ENCODE measurements at places on chromosomes 7 and 10.

DNA sequence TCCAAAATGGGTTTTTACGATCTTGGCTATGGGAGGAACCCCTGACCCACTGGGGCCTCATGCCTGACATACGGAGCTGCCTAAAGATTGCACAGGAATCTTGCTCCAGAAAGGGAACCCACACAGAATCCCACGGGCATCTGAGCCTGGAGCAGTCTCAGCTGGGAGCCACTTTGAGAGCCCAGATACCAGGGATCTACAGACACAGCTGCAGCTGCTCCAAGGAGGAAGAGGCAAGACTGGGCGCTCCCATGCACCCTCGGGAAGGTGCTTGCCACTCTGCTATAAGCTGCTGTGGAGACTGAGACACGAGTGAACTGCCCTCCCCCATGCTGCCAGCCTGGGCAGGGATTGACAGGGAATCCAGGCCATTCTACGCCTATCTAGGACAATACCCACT, 202.5 kb downstream of the REEP3 start:
- no peak for DNase-seq

GRCh38 chr10:69057951-69058297, 30.0 kb upstream of the SRGN start:
- no peak for DNase-seq

- no peak for DNase-seq
Observed at GRCh38 chr7:99092064-99092720, 51.7 kb downstream of the SMURF1 start.

GRCh38 chr10:78771808-78772455, 296.8 kb upstream of the ZMIZ1 start:
- no peak for DNase-seq

DNA sequence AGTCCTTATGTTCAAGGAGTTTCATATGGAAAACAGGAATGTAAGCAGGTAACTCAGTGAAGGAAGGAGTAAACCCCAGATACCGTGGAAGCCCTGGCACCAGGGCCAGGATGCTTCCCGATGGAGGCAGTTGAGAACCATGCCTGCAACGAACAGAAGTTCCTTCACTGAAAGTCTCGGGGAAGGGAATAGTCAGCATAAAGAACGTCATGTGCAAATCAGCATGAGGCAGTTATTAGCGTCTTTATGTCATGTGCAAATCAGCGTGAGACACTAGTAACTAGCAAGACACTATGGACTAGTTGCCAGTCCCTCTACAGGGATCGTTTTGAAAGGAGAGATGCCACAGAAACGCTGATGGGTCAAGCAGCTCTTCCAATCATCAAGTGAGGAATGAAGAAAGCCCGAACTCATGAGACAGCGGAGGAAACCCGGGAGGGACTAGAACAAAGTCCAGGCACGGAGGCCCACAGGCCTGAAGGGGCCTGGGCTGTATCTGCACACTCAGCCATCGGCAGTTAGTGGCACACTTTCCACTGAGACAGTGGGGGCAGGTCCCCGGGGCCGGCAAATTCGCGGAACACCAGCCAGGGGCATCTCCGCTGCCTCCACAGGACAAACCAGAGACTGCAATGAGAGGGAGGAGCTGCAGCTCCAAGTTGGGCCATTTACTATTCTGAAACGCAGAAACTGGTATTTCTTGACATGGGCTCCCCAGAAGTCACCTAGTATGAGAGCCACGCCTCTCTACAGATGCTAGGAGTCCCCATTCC, 109.6 kb downstream of the SFMBT2 start:
- DNase-seq, result no peak

DNA sequence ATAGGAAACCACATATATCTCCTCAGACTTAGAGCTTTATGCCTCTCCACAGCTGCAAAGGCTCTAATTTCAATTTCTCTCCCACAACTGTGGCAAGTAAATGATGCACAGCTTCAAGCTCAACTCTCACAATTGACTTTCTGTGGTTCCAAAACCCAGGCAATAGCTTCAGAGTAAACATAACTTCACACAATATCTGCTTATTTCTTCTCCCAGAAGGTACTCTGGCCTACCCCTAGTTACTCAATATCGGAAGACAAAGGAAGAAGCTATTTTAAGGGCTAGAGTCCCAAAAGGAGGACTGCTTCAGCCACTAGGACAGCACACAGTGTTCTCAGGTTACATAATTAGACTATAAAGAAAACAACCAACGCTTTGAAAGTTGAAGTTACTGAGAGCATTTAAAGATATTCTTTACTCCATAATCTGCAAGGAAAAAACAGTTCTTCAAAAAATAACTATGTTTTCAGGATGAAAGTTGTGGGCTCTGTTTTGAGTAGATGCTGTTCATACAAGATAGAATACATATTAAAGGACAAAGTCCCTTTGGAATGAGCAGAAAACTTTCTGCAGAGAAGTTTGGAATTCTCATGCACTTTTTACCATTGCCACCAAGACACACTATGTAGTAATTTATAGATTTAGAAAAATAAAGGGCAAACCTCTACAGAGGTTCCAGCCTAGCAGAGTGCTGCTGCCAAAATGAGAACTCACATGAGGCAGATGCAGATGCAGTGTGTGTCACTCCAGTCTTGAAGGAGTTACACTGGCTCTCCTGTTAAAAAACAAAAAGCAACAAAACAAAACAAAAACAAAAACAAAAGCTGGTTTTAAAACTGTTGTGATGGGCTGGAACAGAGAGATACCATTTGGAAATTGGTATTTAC, 81.8 kb downstream of the NT5C2 start:
- DNase-seq, result no peak

GRCh38 chr7:157337316-157338149, 729 bp downstream of the DNAJB6 start:
- DNase-seq, result peak; percentile 70

GRCh38 chr10:117214401-117214800, 17.1 kb downstream of the KCNK18 start:
- DNase-seq, result no peak

GRCh38 chr7:119522263-119522662, 750.7 kb upstream of the KCND2 start:
- DNase-seq, result no peak

GRCh38 chr7:37129035-37129425, 319.6 kb downstream of the ELMO1 start:
- DNase-seq, result no peak

GRCh38 chr10:21993360-21994001, 10.0 kb downstream of the DNAJC1 start:
- DNase-seq, result no peak

- no peak for DNase-seq
Observed at GRCh38 chr7:76283254-76284159, 19.0 kb upstream of the HSPB1 start.

- no peak for DNase-seq
Observed at GRCh38 chr7:158362912-158363905, 224.4 kb downstream of the PTPRN2 start.

DNA sequence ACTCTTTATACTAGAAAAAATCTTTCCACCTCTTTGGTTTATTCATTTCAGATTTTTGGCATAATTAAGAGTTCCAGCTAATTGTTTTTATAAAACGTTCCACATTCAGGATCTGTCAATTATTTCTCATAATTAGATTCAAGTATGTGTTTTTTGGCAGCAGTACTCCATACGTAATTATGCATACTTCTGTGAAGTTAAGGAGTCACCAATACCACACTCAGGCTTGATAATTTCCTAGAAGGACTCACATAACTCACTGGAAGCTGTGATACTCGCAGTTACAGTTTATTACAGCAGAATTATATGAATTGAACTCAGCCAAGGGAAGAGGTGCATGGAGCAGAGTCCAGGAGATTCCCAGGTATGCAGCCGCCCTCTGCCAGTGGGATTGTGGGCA, 290.5 kb upstream of the AKR1E2 start:
- no peak for DNase-seq

DNA sequence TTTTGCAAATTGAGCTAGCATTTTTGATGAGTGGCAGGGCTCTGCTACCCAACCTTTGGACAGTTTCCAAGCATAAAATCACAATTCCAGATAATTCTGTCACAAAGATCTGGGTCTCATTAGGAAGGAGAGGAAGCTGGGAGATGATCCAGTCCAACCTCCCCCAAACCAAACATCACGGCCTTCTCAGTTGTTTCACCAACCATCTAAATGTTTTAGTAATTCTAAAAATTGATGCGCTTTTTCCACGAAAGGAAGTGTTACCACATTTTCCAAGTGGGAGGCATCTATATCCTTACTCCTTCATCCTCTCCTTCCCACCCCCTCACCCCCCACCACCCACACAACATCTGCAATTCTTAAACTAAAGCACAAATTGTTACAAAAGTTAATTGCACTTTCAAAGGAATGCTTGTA, 108.3 kb downstream of the EGFR start:
- no peak for DNase-seq

DNA sequence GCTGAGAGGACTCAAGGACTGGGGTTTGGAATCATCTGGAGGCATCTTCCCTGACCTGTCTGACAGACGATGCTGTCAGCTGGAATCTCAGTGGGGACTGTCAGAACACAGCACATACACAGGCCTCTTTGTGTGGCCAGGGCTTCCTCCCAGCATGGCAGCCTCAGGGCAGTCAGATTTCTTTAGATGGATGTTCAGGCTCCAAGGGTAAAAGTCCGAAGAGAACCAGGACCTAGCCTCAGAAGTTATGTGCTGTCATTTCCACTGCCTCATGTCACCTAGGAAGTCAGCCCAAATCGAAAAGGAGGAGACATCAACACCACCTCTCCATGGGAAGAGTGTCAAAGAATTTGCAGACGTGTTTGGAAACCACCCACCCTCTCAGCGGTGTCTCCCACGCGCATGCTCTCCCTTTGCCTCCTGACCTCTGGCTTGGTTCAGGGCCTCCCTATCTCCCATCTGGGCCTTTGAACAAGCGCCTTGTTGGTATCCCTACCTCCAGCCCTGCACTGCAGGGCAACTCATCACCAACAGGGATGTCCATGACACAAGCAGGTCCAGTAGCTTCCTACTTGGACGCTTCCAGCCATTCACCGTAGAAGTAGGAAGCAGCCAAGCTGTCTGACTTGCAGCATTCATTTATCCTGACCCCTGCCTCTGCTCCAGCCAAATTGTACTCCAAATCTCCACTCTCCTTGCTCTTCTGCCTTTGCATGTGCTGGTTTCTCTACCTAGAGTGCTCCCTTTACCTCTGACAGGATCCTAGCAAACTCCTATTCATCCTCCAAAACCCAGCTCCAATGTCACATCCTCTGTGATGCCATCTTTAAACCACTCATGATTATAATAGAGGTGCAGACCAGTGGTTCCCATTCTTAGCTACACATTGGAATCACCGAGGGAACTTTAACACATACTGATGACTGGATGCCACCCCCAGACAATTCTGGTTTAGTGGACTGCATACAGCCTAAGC, 121.6 kb downstream of the OAT start:
- DNase-seq, result no peak

GRCh38 chr10:118276204-118276603, 65.9 kb downstream of the FAM204A start:
- no peak for DNase-seq

GRCh38 chr10:128469515-128469914, 343.3 kb upstream of the MKI67 start:
- DNase-seq, result no peak

- no peak for DNase-seq
Observed at GRCh38 chr10:50604809-50605208, 18.9 kb downstream of the SGMS1 start.

DNA sequence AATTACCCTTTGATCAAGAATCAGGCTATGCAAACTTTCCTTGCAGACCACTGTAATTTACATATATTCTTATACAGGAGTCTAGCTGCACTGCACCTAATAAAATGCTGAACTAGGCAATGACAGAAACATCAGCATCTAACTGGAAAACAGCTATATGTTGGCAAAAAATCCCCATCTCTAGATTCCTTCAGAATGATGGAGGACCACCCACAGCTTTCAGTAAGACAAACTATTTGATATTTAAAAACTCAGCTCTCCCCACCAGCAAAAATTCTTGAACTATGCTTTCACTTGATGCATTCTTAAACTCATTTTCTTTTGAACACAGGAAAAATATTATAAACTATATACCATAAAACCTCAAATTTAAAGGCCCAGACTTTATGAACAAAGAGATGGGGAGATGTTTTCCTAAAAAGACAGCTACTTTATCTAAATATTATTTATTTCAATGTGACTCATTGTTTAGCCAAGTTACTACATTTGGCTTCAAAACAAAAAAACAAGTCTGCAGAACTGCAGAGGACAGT, 77.4 kb downstream of the SEMA3C start:
- DNase-seq, result no peak

DNA sequence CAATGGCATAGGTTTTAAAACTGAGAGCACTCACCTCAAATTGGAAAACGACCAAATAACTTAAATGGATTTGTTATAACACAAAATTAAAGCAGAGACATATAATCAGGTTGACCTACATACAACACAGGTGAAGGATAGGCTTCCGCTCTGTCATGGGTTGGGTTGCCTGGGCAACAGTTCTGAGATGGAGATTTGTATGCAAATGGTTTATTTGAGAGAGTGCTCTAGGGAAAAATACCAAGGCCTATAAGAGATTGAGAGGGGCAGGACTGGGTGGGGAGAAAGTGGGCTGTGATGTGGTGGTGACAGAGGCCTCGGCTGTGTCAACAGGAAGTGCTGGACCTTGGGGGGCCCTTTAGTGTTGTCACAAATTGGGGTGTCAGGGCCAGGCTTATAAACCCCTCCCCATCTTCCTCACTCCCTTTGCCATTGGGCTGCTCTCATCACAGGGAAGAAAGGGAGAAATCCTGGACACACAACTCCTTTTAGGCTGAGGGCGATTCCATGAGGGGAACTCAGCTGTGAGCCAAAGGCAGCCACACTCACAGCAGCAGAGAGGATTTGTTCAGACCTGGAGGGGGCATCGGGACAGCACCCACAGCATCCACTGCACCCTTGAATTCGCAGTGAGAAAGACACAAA, 105.4 kb upstream of the LYZL1 start:
- no peak for DNase-seq

DNA sequence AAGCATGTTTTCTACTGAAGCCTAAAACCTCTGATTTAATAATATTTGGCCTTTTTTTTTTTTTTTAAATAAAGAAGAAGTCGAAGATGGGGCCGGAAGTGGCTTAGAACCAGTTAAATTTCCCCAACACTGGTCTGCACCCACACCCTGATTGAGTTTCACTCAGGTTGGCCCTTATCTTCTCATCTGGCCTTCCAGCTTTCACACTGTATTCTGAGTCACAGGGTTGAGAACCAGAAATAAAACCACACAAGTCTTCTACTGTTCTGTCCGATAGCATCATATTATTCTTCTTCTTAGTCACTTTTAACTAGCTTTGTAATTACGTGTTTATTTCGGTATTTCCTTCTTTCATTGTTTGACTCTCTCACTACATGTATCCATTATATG, 9.9 kb downstream of the ZNF365 start:
- no peak for DNase-seq

GRCh38 chr10:8225187-8225586, 170.7 kb downstream of the GATA3 start:
- no peak for DNase-seq

DNA sequence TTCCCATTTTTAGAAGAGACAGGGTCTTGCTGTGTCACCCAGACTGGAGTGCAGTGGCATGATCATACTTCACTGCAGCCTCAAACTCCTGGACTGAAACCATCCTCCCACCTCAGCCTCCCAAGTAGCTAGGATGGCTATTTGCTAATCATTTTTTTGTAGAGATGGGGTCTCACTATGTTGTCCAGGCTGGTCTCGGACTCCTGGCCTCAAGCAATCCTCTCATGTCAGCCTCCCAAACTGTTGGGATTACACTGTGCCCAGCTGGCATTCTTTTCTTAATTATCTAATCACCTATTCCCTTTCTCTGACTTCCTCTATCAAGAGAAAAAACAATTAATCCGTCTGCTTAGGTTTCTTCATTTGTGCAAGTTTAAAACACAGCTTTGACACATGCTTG, 172.5 kb upstream of the TRIM24 start:
- DNase-seq, result no peak

GRCh38 chr7:151062399-151063211, 3.2 kb downstream of the SLC4A2 start:
- no peak for DNase-seq

- DNase-seq, result no peak
Observed at GRCh38 chr7:151091431-151091830, 5.2 kb downstream of the AGAP3 start.
